ENCODE measurements at places on chromosomes 3 and 15. TPM values are rescaled to one million over a fixed set of nuclear protein-coding genes. Genes with fewer than 3 reads are reported as not detected.

CYP8B1 gene
- not detected for total RNA-seq

RPL32 gene
- total RNA-seq, result 2,363 TPM

SUSD5 gene
- 4.0 TPM for total RNA-seq

ACSBG1 gene
- 0.31 TPM for total RNA-seq

CLDN18 gene
- not detected for total RNA-seq

ZNF662 gene
- total RNA-seq, result not detected

HHLA2 gene
- total RNA-seq, result not detected

AQP9 gene
- not detected for total RNA-seq

TAGLN3 gene
- total RNA-seq, result not detected

GPR149 gene
- total RNA-seq, result not detected

GCNT3 gene
- 127 TPM for total RNA-seq

ANKUB1 gene
- total RNA-seq, result not detected

TRPC1 gene
- total RNA-seq, result 7.7 TPM

ITGB5 gene
- total RNA-seq, result 419 TPM
